ENCODE measurements at places on chromosomes 5 and 9.
A peak's percentile ranks its signal among the peaks of the same experiment; 100 is the strongest.

GRCh38 chr5:169838688-169839087 lies 141.6 kb downstream of the INSYN2B start:
- no peak for DNase-seq

- no peak for DNase-seq
These were observed at the start of gene SLC6A7 for GRCh38 chr5:150189728-150190502. Gene SLC6A7 (plus strand): TSS chr5:150190062. CDS start chr5:150190328, 266 bp downstream.

DNA sequence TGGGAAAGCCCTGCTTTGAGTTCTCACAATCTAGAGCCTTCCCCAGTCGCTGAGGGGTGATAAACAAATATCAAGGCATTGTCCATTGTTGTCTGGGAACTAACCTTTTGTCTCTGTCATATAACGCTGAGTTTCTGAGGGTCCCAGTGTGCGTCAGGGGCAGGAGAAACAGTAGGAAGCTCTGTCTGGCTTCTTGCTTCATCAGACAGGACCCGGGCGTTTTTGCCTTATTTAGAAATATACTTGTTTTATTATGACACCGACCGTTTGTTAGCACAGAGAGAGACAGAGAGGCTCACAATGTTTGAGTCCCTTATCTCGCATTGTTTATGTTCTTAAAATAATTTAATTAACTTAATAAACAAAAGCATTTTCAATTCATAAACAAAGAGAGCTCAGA lies 204.9 kb upstream of the GAS1 start:
- no peak for DNase-seq

DNA sequence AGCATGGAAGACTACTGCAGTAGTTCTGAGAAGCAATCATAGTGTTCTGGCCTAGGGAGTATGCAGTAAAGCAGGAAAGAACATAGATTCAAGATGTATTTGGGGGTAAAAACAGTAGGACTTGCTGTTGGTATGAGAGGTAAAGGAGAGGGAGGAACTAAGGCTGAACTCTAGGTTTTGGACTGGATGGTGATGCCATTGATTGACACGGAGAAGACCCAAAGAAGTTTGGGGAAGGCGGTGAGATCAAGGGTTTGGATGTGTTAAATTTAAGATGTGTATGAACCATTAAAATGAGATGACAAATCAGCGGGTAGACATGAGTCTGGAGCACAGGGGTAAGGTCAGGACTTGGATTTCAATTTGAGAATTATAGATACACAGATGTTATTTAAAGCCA lies 2.0 kb upstream of the CDC37L1 start:
- DNase-seq, result no peak

DNA sequence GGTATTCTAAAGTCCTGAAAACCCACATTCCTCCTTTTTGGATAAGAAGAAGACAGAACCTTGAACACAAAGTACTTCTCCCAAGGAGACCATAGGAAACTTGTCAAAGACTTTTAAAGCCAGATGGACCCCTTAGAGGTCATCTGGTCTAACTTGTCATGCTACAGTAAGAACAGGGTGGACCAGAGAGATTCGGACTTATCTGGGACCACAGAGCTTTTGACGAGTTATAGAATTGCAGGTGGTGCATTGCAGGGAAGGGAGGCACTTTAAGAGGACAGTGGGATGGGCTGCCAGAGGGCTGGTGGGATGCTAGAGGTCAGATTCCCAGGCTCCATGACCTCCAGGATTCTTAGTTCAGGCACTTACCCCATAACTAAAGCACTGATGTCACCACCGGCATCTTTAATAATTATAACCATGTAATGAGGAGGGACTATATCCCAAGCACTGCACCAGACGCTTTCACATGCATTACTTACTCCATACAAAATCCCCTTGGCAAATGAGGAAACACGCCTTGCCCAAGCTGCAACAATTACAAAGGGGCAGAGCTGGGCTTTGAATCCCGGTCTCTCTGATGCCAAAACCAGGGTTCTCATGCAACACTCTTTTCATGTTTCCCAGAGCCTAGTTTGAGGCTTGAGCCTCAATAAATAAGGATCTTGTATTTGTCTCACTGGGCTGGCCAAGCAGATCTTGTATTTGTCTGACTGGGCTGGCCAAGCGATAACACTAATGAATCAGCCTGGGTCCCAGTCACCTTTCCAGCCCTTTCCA lies 12.8 kb upstream of the GPX3 start:
- no peak for DNase-seq

DNA sequence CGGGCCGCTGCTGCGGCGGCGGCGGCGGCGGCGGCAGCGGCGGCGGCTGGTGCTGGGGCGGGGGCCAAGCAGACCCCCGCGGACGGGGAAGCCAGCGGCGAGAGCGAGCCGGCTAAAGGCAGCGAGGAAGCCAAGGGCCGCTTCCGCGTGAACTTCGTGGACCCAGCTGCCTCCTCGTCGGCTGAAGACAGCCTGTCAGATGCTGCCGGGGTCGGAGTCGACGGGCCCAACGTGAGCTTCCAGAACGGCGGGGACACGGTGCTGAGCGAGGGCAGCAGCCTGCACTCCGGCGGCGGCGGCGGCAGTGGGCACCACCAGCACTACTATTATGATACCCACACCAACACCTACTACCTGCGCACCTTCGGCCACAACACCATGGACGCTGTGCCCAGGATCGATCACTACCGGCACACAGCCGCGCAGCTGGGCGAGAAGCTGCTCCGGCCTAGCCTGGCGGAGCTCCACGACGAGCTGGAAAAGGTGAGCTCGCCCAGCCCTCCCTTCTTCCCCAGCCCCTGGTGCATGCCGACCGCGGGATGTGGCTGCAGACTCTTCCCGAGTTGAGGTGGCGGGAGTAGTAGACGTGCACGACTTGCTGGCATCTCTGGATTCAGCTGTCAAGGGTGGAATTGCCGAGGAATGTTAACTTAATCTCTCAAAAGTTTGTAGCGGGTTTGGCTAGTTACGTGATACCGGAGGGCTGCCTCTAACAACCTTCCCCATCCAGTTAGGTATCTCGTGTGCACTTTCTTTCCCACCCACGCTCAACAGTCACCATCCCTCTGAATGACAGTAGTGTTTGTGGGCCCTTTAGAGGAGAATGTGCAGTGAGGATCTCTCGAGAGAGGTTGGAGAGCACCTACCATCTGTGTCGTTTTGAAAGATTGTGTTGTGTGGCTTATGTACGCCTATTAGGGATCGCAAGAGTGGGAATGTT lies 932 bp downstream of the SLC12A2 start:
- DNase-seq, result peak; percentile 2

DNA sequence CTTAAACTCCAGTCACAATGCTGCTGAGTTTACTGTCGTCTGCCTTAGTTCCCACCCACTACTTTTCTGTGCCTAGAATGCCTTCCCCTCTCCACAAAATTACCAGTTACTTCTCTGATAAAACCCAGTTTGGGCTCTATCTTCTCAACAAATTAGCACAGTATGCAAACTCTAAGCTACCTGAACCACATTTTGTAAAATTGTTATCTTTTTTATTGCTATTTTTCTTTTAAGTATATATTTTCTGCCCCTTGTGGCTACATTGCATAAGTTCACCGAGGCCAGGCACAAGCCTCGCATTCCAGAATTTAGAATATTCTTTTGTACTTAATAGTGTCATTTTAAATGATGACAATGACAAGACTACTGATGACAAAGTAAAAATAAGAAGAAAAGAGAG lies 60.0 kb downstream of the POU5F2 start:
- DNase-seq, result no peak

DNA sequence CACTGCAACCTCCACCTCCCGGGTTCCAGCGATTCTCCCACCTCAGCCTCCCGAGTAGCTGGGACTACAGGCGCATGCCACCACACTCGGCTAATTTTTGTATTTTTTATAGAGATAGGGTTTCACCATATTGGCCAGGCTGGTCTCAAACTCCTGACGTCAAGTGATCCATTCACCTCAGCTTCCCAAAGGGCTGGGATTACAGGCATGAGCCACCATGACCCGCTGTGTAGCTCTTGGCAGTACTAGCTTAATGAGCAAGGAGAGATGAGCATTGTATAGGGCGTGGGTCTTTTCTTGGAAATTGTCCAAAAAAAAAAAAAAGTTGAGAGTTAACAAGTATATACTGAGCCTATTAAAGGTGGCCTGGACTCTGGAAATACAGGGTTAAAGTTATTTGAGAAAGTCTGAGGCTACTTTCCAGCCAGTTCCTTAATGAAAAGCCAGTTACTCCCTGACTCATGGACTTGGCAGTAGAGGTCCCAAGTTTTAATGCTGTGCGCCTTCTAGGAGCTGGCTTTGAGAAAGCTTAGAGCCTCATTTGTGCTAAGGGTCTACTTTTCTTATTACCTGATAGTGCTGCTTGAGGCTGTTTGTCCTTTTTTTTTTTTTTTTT lies 4.2 kb upstream of the FGF18 start:
- DNase-seq, result no peak

- no peak for DNase-seq
These were observed 95.2 kb upstream of the CAST start for GRCh38 chr5:96566833-96567587.

- no peak for DNase-seq
These were observed 311.0 kb downstream of the NSG2 start for GRCh38 chr5:174356536-174356935.

GRCh38 chr5:37962389-37962788 lies 122.5 kb upstream of the GDNF start:
- no peak for DNase-seq

DNA sequence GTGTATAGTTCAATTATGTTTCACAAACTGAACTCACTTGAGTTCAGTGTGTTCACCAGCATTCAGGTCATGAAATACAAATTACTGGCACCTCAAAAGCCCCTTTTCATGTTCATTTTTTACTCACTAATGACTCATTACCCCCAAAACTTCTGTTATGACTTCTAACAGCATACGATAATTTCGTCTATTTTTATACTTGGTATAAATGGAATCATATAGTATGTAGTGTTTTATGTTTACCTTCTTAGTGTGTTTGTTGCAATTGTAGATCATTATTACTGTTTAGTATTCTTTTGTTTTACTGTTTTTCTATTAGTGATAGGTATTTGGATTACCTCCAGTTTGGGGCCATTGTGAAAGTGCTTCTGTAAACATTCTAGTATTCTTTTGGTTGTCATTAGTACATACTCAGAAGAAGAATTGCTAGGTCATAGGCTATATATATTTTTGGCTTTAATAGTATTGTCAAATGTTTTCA lies 33.4 kb downstream of the DDX4 start:
- no peak for DNase-seq
